T-cell (primary cell): ENCODE measurements at places on chromosomes 7 and 10. TPM values are rescaled to one million over a fixed set of nuclear protein-coding genes. Genes with fewer than 3 reads are reported as not detected.

The HKDC1 gene
- total RNA-seq: 5.2 TPM

The BMI1 gene
- 48.9 TPM for total RNA-seq

The NUTM2B gene
- total RNA-seq: 1.4 TPM

GRCh38 chr7:98166668-98166970 is 44.6 kb upstream of the BHLHA15 start:
- no peak for DNase-seq

The PDZD7 gene
- 1.7 TPM for total RNA-seq

GRCh38 chr10:133475425-133475734 is 21.6 kb downstream of the SCART1 start:
- DNase-seq: no peak

The PIK3CG gene
- total RNA-seq: 27.8 TPM

GRCh38 chr7:111096997-111097396 is 6.1 kb downstream of the LRRN3 start:
- no peak for DNase-seq

The PCLO gene
- total RNA-seq: 0.03 TPM

GRCh38 chr10:59839576-59839975 is 66.8 kb downstream of the CCDC6 start:
- no peak for DNase-seq

DNA sequence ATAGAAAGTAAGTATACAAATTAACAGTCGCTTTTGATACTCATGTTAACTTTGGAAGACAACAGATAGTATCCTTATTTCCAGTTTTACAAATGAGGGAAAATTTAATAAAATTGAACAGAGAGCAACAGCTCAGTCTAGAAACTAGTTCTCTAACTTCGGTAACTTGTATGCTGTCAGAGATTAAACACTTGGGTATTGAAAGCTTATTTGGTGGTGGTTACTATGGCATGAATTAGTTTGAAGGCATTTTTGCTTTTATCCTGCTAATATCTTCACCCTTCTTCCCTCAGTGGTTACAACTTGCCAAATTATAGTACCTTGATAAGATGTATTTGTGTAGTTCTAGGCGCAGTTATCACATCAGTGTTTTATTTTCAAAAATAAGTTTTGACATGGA is 7.2 kb downstream of the WAC start:
- DNase-seq: no peak

The UBE2H gene
- total RNA-seq: 37.5 TPM
